ENCODE measurements at places on chromosomes 4 and X.

DNA sequence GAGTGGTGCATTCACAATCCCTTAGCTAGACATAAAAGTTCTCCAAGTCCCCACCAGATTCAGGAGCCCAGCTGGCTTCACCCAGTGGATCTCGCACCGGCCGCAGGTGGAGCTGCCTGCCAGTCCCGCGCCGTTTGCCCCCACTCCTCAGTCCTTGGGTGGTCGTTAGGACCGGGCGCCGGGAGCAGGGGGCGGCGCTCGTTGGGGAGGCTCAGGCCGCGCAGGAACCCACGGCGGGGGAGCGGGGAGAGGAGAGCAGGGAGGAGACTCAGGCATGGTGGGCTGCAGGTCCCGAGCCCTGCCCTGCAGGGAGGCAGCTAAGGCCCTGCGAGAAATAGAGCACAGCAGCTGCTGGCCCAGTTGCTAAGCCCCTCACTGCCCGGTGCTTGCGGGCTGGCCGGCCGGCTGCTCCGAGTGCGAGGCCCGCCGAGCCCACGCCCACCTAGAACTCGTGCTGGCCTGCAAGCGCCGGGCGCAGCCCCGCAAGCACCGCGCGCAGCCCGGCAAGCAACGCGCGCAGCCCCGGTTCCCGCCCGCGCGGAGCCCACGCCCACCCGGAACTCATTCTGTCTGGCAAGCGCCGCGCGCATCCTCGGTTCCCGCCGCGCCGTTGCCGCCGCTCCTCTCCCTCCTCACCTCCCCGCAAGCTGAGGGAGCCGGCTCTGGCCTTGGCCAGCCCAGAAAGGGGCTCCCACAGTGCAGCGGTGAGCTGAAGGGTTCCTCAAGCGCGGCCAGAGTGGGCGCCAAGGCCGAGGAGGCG is 153.5 kb downstream of the SLC7A11 start:
- no peak for DNase-seq

DNA sequence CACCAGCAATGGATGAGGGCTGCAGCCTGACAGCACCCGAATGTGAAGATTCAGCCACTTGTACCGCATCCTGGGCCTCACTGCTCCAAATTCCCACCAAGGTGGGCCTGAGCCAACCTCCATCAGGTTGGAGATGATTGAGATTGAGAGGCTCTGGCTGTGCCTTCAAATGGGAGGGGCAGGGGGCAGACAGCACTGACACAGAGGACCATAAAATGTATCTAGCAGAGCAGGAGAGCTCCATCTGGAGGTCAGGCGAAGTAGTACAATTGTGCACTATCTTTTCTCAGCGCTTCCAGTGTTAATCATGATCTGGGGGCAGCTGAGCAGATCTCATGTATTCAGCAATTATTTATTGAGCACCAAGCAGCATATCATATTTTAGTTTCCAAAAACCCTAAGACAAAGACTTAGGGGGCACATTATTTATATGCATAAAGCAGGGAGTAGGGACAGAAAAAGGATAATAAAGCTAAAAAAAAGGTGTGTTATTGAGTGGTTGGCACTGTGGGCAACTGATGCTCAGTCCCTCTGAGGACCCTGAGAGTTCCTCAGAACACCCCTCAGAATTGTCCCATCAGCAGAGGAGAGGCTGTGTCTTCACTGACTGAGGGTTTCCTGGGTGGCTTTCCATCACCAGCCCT is 31.6 kb upstream of the C1QTNF7 start:
- no peak for DNase-seq

DNA sequence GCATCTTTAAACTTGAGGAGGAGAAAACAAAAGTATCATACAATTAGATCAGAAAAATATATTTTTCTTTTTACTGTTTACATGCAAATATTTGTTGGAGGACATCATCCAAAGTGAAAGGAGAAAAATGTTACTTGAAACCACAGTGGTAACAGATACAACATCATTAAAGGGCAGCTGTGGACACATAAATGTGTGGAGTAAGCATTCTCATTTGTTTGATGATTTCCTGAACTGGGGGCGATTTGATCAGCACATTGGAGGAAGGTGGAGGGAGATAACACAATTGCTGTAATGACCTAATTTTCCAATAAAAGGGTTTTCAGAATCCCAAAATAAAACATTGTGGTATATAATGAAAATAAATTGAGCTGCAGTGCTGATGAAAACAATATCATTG is 314.5 kb upstream of the HS3ST1 start:
- no peak for DNase-seq

GRCh38 chr4:70670332-70671014 is 4.2 kb upstream of the JCHAIN start:
- DNase-seq, result no peak

DNA sequence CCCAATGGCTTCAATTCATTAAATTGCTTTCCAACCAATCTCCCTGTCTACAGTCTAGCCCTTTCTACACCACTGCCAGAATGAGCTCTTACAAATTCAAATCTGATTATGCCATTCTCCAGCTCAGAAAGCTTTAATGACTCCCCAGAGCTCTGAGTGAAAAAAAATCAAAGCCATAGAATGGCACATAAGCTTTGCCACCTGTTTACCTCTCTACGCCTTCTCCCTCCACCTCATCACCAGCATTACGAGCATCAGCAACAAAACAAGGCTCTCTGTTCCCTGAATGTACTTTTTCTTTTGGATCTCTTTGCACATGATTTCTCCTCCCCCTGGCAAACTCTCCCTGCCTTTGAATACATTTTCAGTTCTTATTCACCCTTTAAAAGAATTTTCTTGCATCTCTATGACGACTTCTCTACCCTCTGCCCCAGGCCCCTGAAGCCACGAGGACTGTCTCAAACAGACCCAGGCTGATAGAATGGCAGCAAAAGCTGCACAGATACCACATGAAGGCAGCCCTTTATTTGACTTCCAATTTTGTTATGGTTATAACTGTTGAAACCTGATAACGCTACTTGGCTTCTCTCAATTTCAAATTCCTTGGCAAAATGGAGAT is 516.0 kb downstream of the PCDH7 start:
- no peak for DNase-seq

- DNase-seq, result no peak
These were observed 836.8 kb upstream of the LCORL start for GRCh38 chr4:18858229-18858922.

DNA sequence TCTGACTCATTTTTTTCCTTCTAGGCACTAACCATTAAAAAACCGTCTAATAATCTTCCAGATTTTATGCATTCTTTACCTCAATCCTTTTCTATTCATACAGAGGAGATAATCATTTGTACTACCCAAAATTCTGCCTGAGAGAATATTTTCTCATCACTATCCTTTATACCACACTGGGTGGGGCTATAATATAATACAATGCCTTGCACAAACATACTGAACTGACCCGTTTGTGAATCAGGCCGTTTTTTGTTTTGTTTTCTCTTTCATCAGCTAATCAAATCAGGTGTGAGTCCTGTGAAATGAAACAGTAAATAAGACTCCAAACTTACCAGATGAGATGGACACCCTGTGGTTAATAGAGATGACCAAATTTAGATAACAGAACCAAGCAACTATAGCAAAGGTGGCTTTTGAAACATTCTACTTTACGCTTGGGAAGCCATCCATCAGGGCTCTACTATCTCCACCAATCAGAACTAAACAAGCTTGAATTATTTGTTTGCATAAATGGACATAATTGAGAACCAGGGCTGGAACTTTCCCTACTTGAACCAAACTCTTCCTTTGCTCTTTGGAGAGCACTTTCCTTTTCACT is 573.0 kb downstream of the GABRG1 start:
- no peak for DNase-seq
